ENCODE measurements at places on chromosomes 2 and 18.

DNA sequence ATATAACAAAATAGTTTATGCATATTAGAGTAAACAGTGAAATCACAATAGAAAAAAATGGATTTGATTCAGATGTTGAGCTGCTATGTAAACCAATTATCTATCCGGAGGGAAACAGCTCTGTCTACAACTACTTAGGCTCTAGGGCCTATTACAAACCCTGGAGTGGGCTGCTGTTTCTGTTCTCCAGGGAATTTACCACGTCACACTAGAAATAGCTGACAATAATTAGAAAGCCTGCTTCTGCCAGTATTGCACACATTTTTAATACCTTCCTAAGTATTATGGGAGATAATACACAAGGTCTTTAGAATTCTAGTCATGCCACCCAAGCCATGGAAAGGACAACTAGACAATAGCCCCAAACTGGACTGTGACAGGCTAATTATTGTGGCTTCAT lies 411.1 kb downstream of the FIGN start:
- DNase-seq = no peak

GRCh38 chr2:26658691-26659346 lies 17.7 kb upstream of the CIB4 start:
- DNase-seq = no peak

DNA sequence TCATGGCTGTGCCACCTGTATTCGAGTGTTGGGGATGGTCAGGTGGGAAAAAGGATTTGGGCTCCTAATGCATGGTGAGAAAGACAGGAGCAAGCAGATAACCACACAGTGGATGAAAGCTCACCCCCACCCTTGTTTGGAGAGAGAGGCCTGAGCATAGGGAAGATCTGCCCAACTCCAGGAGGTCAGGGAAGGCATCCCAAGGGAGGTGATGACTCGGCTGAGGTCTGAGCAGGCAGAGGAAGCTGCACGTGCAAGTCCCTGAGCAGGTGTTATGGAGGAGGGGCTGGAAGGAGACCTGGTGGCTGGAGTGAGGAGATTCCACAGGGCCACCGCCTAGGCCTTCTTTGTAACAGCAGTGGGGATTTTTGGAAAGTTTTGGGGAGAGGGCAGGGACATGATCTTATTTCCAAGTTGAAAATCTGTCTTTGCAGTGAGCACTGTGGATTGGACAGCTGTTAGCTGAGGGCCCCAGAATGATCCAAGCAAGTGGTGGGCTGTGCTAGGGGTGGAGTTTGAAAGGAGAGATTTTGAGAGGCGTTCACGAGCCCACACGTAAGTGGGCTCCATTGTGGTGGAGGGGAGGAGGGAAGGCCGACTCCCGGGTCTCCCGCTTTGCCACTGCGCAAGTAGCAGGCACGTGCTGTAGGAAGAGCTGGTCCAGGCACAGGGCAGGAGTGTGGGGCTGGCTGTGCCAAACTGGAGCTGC lies 228.5 kb downstream of the GLI2 start:
- DNase-seq = no peak

DNA sequence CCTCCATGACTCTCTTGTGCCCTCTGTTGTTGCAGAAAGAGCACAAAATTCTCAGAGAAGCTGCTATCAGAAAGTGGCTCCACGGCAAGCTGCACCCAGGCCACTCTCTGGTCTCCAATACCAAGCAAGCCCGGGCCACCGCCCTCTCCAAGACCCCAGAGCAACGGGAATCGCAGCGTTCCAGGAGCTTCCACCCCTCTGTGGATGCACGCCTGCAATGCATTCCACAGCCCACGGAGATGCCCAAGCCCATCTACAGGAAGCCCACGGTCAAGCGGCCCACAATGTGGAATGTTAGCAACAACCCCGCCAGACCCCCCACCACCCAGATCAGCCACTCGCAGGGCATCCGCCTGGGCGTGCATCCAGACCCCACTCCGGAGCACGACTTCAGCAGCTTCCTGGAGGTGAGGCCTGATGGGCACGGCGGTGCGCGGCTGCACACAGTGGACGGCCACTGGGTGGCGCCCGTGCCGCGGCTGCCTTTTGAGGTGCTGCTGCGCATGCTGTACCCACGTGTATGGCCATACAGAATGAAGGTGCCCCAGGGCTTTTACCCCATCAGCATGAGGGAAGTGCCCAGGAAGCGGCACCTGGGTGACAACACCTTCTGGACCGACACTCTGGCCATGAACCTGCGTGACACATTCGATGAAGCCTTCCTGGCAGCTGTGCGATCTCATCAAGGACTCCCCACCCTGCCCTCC lies 6.3 kb downstream of the ANKRD53 start:
- DNase-seq = peak; percentile 84

DNA sequence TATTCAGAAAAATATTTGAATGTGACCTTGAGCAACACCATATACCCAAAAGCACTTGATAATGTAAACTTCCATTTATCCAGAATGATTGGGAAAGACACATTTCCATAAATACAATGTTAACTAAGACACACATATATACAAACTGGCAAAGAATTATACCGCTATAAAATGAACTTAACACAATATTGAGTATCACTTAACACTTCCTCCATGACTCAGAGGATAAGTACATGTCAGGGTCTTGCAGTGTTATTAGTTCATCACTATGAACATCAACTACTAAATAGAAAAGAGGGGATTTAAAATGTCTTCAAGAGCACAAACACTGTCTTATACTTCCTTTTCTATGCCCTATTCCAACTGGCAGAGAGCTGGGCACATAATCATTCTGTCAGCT lies 18.6 kb downstream of the WDSUB1 start:
- no peak for DNase-seq

DNA sequence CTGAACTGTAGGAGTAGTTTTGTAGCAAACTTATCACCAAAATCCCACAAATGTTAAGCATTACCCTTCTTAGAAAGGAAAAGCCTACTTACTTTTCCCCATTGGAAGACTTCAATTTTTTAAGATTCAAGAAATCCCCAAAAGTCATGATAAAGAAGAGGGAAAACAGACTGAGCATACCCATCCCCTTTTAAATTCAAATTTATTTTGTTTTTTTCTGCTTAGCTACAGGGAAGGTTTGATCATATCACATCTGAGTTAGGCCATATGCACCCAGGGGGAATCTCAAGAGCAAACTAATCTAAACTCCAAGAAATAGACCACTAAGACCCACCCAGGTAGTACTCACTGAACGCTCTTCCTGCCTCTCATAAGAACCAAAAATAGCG lies 174.6 kb downstream of the TGIF1 start:
- DNase-seq = no peak

DNA sequence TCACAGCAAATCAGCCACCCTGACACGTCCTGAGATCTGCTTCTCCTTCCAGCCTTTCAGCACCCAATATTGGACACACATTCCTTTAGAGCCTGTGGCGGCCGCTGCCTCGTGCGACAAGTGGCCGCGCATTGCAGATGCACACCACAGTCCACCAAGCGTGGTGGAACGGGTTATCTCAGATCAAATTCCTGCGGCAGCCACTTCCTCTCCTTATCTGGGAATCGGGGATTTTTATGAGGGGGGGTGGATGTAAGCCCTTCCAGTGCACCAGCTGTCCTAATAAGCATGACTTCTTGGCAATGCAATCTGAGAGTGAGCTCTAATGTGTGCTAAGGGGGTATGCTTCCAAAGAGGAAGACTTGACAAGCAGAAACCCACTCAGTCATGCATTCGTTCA lies 18.3 kb upstream of the BMP10 start:
- no peak for DNase-seq

DNA sequence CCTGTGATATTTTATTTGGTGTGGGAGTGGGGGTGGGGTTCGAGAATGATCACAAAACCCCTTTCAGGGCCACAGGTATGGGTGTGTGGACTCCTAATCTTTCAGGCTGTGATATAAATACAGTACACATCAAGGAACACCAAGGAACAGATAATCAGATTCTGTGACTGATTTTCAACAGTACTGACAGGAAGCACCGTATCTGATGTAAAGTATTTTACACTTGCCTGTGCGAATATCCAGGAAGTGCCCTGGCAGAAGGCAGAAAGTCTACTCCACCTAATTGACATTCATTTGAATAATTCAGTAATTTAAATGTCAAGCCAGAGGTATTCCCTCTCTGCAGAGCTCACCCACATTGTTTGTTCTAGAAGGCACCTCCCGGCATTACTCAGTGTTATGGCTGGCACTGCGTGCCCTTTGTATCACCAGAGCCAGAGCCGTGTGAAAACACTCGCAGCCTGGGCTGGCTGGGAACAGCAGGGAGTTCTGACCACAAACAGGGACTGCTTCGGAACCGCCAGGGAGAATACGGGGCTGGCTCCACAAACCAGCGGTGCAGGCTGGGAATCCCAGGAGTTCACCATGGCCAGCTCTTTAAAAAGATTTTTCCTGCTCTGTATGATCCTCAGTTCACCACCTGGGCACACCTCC lies 91.8 kb downstream of the ACVR1 start:
- DNase-seq = no peak

DNA sequence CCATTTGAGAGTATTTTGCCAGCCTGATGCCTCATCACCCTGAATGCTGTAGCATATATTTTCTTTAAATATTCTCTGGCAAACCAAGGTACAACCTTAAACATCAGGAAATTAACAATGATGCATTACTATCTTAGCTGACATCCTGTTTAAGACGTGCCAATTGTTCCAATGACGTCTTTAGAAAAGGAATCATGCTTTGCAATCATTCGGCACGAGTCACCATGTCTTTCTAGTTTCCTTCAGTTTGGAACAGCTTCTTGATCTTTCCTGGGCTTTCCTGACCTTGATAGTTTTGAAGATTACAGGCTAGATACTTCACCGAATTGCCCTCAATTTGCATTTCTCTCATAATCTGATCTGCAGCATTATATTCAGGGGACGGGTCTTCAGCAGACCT lies 88.2 kb upstream of the GLI2 start:
- no peak for DNase-seq

DNA sequence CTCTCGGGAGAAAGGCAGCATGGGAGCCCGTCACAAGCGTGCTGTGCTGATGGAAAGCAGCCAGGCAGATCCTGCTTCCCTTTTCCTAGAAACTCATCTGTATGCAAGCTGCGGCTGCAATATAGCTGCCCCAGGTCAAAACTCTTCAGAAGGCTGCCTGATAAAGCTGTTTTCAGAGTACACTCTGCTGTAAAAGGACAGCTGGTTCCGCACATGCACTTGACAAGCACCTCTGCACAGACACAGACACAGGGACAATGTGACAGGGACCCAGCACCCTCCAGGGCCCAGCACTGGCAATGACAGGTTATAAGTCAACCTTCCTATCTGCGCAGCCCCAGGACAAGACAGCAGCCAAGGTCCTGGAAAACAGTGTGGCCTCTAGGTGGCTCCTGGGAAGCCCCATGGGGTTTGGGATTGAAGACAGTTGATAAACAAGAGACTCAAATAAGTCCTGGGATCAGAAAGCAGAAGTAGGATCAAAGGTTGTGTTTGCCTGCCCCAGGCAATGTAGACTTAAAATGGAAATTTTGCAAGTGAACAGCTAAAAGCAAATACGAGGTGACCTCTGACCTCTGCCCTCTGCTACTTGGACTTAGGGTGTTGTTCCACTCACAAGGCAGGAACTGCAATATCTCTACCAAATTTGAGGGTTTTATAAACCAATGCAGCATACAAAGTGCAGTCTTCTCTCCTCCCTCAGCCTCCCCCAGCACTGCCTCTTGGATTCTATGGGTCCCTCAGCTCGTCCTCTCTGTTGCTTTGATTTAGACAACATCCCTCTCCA lies 16.9 kb downstream of the SLC66A2 start:
- no peak for DNase-seq

GRCh38 chr2:210315015-210315788 lies at the start of gene MYL1:
Gene MYL1, minus strand, starts transcription at chr2:210315174. Its CDS starts 132 bp downstream, at chr2:210315042.
- DNase-seq = no peak

- DNase-seq = no peak
Measured at GRCh38 chr2:182606728-182607681, 109.1 kb upstream of the DNAJC10 start.

GRCh38 chr18:29586210-29586609 lies 1409.3 kb upstream of the CDH2 start:
- no peak for DNase-seq

- DNase-seq = no peak
Measured at GRCh38 chr2:64419596-64420165, 34.3 kb upstream of the LGALSL start.

DNA sequence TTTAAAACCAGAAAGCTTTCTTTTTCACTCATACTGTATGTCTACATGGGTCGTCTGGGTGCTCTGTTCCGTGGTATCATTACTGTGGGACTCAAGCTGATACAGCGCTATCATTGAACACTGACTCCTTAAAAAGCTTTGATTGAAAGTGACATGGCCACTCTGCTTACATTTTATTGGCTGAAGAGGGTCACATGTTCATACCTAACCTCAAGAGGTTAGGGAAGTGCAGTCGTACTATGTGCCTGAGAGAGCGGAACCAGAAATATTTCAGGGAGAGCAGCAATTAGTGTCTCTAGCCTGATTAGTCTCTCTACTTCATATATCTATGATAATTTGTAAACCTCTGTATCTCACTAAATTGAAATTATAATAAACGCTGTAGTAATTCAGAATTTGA lies 43.5 kb downstream of the PSMD14 start:
- no peak for DNase-seq

DNA sequence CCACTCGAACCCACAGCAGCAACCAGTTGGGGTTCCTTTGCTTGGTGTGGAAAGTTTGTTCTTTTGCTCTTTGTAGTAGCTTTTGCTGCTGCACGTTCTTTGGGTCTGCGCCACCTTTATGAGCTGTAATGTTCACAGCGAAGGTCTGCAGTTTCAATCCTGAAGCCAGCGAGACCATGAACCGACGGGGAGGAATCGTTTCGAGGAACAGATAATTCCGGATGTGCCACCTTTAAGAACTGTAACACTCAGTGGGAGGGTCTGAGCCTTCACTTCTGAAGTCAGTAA lies 14.3 kb downstream of the GPR17 start:
- no peak for DNase-seq

DNA sequence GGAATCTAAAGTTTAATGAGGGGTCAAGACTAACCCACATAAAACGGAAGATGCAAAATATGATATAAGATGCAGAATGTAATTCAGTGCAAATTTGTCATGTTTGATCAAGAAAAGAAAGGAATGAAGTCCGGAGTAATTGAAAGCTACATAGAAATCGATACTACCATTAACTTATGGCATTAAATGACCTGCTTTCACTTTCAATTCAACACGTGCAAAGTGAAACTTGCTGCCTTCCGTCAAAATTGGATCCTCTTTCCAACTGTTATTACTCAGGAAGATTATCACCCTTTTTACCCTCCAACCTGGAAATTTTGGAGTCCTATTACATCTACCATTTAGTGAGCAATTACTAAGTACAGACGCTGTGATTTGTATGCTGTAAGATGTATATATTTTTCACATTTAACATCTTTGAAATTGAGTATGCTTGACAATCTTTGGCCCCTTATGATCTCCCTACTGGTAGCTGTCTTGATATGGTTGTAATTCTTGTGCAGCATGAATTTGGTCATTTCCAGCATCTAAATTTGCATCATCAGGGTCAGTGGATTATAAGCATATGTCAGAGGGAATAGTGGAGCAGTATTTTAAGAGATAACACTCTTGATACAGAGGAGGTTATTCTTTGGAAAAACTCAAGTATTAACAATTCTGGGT lies 18.6 kb downstream of the UNC80 start:
- no peak for DNase-seq

Data from stimulated activated CD4-positive, alpha-beta T cell treated with anti-CD3 and anti-CD28 coated beads, Interleukin-4, amount 100 ng/mL, for 1 hour (primary cell).